Pancreas (tissue), 10 donors: ENCODE measurements at places on chromosomes 4 and X. TPM values are rescaled to one million over a fixed set of nuclear protein-coding genes. Genes with fewer than 3 reads are reported as not detected.
A peak's percentile ranks its signal among the peaks of the same experiment; 100 is the strongest.

Gene NPY2R
- total RNA-seq, result not detected

Gene VBP1
- 8.0 TPM for total RNA-seq

Gene ARR3
- not detected for total RNA-seq

Gene SPIN4
- 1.3 TPM for total RNA-seq

Gene XAGE2
- not detected for total RNA-seq

Gene UGT8
- total RNA-seq, result 5.1 TPM

Gene MSANTD1
- total RNA-seq, result 0.84 TPM

DNA sequence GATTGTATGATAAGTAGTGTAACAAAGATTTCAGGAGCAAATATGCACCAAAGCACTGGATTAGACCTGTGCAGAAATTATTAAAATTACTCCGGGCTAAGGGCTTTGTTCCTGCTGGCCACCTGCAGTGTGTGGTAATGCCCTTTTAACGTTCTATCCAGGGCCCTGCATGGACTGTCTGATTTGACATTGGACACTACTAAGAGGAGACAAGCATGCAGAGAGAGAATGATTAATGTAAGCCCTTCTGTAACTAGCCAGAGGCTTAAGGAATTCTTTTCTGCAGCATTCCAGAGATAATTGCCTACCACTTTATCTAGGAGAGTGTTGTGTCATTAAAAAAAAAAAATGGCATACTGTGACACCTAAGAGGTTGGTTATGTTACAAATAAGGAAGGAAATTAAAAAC, 117.0 kb downstream of the PCDH7 start:
- DNase-seq, result no peak

DNA sequence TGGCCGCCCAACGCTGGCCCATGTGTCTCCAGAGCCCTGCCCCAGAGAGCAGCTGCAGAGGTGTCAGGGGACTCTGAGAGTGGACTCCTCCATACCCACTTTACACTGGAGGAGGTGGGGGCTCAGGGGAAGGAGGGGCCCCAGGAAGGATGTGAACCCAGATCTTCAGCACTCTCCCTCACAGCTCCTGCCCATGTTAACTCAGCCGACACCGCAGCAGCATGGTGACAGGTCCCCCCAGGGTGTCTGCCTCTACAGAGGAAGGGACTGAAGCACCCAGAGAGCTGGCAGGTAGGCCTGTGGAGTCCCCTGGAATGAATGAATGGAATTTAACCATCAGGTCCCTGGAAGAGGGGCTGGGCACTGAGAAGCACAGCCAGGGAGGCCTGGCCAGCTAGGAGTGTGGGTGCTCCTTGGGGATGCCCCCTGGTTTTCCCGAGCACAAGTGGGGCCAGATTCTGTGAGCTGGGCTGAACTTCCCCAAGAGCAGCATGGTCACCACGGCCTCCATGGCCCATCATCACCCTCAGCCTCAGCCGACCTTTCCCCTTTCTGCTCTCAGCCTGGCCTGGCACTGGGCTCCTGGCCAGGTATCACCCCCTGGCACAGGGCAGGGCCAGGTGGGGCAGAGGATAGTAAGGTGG, 21.9 kb downstream of the SH3BP2 start:
- no peak for DNase-seq

DNA sequence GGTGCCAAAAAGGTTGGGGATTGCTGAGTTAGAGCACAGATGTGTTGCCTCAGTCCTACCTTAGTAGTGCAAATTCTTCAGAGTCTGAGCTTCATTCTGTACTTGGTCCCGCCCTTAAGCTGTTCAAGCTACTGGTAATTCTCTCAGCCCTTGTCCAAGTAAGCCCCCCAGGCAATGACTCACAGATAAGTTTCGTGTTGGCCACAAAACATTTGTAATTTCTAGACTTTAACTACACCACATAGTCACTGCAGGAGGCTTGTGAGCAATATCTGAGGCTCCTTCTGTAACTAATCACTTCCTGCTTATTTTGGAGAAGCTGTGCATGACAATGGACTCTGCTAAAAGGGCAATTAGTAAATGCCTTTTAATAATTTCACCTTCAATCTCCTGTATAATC, 1420.5 kb downstream of the PCDH7 start:
- DNase-seq, result no peak

- DNase-seq, result no peak
Observed at GRCh38 chr4:184893801-184894571, 68.2 kb upstream of the ACSL1 start.

- no peak for DNase-seq
Observed at GRCh38 chr4:120084327-120084726, 17.7 kb upstream of the MAD2L1 start.

- DNase-seq, result no peak
Observed at GRCh38 chrX:1657367-1658070, 42.7 kb downstream of the ASMT start.

GRCh38 chrX:44035571-44035970, 62.4 kb upstream of the NDP start:
- no peak for DNase-seq

DNA sequence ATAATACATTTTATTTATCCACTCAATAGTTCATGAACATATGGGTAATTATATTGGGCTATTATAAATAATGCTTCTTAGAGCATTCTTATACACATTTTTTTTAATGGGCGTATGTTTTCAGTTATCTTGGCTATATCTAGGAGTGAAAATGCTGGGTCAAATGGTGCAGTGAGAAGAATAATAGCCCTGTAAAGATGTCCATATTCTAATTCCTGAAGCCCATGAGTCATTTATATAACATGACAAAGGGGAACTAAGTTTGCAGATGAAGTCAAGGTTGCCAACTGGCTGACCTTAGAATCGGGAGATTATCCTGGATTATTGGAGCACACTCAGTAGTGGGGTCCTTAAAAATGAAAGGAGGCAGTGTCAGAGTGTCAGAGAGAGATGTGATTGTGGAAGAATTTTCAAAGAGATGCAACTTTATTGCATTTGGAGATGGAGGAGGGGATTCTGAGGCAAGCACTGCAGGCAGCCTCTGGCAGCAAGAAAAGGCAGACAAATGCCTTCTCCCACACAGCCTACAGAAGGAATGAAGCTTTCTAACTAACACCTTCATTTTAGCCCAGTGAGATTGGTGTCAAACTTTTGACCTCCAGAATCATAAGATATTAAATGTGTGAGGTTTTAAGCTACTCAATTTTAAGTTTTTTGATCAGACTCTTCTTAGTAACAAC, 106.1 kb upstream of the HS3ST1 start:
- no peak for DNase-seq

- DNase-seq, result no peak
Observed at GRCh38 chrX:28549838-28550237, 37.4 kb upstream of the IL1RAPL1 start.

DNA sequence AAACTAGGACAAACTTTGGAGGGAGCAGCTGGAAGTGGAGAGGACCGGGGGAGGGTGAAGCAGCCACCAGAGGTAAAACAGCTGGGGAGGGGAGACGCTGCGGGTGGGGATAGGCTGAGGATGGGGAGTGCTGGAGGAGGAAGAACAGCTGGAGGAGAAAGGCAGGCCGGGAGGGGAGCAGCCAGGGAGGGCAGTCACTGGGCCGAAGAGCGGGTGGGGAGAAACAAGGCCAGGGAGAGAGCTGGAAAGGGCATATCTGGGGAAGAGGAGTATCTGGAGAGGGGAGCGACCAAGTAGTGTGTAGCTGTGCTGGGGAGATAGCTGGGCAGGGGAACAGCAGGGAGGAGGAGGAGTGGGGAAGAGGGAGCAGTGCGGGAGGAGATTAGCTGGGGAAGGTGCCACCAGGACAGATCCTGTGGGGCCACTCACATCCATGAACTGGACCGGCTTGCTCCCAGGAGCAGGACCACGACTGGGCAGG, 2.7 kb downstream of the SLC38A5 start:
- peak; percentile 11 for DNase-seq

GRCh38 chr4:66475596-66475995, 805.3 kb upstream of the EPHA5 start:
- DNase-seq, result no peak

DNA sequence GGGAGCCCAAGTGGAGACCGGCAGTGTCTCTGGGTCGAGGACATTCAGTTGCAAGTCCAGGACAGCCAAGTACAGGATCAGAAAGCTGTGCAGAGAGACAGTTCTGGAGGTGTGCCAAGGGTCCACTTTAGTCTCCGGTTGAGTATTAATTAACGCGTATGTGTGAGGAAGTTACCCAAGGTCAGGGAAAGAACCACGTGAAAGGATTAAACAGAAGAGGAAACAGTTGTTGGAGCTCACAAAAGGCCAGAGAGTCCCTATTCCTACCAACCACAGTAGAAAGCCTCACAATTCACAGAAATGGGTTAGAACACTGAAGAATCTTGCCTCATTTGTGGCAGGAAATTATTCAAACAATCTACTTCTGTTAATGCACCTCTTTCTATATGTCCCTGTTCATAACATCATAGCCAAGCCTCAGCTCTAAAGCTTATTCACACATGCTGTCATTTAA, 17.9 kb upstream of the NSUN7 start:
- no peak for DNase-seq
